Fibroblast of lung (primary cell): ENCODE measurements at places on chromosomes 1 and 21. TPM values are rescaled to one million over a fixed set of nuclear protein-coding genes. Genes with fewer than 3 reads are reported as not detected.

SNX7 gene
- total RNA-seq = 39.0 and 48.6 TPM in 2 replicates

PRELP gene
- 4.5 and 4.9 TPM in 2 replicates for total RNA-seq

CELA2B gene
- not detected in 2 replicates for total RNA-seq

PACC1 gene
- 9.0 and 16.0 TPM in 2 replicates for total RNA-seq

NPHS2 gene
- not detected in 2 replicates for total RNA-seq

LCE2B gene
- not detected in 2 replicates for total RNA-seq

ID3 gene
- total RNA-seq = 9.9 and 42.9 TPM in 2 replicates

CAMK1G gene
- 0.77 and 1.7 TPM in 2 replicates for total RNA-seq

CFHR4 gene
- not detected in 2 replicates for total RNA-seq

C8A gene
- not detected in 2 replicates for total RNA-seq

A3GALT2 gene
- total RNA-seq = not detected in 2 replicates

KCNA2 gene
- total RNA-seq = under 0.01 and 0.17 TPM in 2 replicates

ZNF593OS gene
- total RNA-seq = not detected in 2 replicates

S100A7A gene
- total RNA-seq = not detected in 2 replicates

USH2A gene
- total RNA-seq = under 0.01 TPM in 2 replicates

L1TD1 gene
- total RNA-seq = 0.17 and 0.26 TPM in 2 replicates

RHOU gene
- total RNA-seq = 11.4 and 20.8 TPM in 2 replicates

PTPN14 gene
- 34.9 and 56.1 TPM in 2 replicates for total RNA-seq

BRINP3 gene
- 7.2 and 18.8 TPM in 2 replicates for total RNA-seq

HEYL gene
- under 0.01 TPM in 1 of 2 replicates, not detected in the other for total RNA-seq

CFAP74 gene
- 0.26 TPM in 1 of 2 replicates, not detected in the other for total RNA-seq
